ENCODE measurements at places on chromosomes 12 and 14.

- DNase-seq = no peak
Observed at GRCh38 chr14:85688006-85688405, 158.1 kb downstream of the FLRT2 start.

- DNase-seq = no peak
Observed at GRCh38 chr12:75705749-75706711, 194.6 kb upstream of the KRR1 start.

GRCh38 chr12:8527250-8528130 is 13.2 kb downstream of the CLEC4E start:
- DNase-seq = no peak

- DNase-seq = no peak
Observed at GRCh38 chr14:61395115-61395725, 73.8 kb downstream of the PRKCH start.

- no peak for DNase-seq
Observed at GRCh38 chr14:52190337-52190931, 77.1 kb upstream of the PTGDR start.

DNA sequence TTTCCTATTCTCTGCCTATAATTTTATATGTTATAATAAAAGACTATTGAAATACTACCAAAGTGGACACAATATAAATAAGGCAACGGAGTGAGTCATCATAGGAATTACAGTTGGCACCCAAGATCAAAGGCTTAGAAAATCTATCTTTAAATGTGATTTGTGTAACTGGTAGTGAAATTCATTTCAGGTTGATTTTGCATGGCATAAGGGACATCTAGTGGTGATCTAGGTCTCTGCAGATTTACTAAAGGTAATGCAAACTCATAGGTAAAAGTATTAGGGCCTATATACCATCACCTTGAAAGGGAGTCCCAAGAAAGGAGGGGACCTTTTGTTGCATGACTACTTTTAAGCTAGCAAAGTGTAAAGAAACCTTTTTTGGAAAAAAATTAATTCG is 527.2 kb downstream of the NRXN3 start:
- no peak for DNase-seq

DNA sequence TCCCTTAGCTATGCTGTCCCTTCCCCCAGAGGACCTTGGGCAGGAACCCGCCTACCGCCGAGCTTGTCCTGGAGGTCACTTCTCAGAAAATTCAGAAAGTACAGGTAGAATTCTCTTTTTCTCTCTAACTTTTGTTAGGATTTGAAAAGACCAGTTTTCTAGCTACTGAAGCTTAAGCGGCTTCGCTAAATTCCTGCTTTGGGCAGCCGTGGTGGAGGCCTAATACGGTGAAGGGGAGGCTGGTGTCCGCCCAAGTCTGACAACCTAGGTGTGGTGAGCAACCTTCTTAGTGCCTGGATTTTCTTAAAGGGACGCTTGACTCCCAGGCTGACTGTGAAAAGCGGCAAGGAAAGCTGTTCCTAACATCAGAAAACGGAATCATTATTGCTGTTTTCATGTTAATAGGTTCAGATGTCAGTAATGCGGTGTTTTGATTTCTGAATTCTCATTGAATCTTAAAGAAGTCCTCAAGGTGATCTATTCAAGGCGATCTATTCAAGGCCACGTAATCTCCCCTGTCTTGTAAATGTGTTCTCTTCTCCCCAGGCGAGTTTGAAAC is 835 bp downstream of the FGD4 start:
- DNase-seq = peak; percentile 99

DNA sequence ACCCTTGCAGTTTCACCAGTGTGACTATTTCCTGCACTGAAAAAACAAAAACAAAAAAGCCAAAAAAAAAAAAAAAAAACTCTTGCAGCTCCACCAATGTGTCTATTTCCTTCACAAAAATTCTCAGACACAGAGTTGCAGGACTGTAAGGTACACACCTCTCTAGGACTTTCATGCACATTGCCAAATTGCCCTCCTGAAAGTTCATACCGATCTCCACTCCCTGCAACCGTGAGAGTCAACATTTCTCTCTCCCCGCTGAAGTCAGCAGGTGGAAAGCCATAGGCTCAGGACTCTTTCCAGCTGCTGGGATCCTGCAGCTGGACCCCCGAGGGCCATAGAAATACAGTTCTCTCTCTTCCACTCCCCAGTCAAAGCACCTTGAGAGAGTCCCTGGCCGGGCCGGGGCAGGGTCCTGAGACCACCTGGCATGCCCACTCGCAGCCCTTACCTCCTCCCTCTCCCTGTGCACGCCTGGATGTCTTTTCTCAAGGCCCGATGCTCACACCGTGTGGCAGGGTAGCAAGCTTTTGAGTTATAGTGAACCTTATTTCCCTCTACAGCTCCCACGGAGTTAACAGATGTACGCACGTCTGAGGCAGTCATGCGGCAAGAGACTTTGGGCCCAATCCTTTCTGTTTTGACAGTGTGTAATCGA is 23.6 kb downstream of the MMAB start:
- no peak for DNase-seq

GRCh38 chr12:72072592-72073212 is 134.1 kb downstream of the TPH2 start:
- no peak for DNase-seq

DNA sequence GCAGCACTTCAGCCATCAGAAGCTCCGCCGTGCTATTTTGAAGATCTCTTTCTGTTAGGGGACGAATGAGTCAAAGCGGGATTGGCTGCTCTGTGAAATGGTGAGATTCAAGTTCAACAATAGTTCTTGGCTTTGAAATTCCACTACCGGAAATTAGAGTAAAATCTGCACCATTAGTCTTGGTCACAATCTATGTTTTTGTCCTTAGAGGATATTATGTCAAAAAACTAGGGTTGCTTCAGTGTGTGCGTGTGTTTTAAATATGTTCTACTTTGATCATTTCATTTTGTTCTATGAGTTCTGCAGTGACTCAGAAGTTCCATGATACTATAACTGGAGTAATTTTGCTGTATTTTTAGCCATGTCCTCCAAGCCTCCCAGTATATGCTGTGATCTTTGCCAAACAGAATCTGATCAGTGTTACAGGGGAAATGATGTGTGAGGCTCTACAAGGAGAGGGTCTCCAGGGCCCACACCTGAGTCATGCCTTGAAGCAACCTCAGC is 22.6 kb downstream of the GPHB5 start:
- no peak for DNase-seq

GRCh38 chr14:23551266-23552028 is at the start of gene ZFHX2:
Gene ZFHX2 (minus strand): TSS chr14:23551765. CDS start chr14:23535325, 16,440 bp downstream.
- no peak for DNase-seq

DNA sequence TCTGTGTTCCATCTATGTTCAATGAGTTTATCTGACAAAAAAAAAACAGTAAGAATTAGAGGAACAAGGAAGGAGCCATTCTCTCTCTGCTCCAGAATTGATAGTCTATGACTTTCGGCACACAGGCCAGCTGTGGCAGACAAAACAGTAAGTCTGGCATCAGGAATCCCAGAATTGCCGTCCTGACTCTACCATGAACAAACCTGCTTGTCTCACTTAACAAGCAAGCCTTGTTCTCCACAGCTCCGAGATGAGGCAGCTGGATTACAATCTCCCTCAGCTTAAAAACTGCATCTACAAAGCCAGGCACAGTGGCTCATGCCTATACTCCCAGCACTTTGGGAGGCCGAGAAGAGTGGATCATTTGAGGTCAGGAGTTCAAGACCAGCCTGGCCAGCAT is 153.6 kb upstream of the TMCC3 start:
- DNase-seq = no peak

DNA sequence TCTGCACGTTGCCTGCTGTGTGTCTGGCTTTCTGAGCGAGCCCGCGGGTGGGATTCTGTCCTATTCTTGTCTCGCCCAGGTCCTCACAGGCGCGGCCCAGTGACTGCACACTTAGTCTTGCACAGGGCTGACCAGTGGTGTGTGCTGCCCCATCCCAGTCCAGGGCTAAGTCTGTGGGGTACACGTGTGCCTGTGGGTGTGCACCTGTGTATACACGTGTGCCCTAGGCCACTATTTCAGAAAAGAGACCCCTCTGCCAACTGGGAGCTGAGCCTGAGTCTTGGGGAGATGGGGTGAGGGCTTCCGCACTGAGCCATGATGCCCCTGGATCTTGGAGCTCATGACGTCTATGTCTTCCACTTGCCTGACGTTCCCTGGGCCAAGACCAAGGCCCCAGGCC is 185.5 kb upstream of the PRMT8 start:
- no peak for DNase-seq

- DNase-seq = no peak
Observed at GRCh38 chr12:10147714-10148403, 17.9 kb upstream of the CLEC7A start.

- no peak for DNase-seq
Observed at GRCh38 chr12:94172031-94172430, 23.7 kb downstream of the PLXNC1 start.

GRCh38 chr14:90624227-90624626 is 192.0 kb downstream of the TTC7B start:
- DNase-seq = no peak

GRCh38 chr12:11630046-11630706 is 19.3 kb upstream of the ETV6 start:
- no peak for DNase-seq

DNA sequence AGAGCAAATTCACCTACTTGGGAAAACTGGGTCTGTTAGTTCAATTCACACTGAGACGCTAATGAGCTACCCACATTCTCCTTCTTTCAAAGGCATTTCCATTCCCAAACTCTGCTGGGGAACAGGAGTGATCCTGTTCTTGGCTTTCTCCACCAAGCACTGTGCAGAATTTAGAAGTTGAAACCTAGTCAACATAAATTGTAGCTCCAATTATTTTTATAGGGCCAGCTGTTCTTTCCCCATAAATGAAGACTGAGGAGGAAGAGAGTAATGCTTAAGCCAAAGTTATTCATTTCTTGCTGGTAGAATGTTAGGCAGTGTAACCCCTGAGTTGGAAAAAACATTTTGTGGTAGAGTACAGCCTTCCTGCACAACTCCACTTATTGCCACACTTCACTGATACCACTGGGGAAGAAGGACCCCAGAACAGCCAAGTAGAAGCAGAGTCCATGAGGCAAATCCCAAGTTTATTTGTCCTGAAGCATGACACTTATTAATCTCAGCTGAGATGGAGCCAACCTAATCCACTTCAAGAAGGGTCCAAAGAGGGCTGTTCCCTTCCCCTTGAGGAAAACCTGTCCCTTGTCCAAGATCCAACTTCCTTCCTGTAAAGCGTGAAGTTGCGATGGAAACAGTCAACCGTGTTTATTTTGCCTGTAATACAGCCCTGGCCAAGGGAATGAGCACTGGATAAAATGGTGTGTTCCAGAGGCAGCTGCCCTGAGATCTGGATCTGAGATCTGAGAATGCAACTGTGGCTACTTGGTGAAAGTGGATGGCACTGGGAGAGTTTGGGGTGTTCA is 151.8 kb downstream of the TBX5 start:
- DNase-seq = no peak

DNA sequence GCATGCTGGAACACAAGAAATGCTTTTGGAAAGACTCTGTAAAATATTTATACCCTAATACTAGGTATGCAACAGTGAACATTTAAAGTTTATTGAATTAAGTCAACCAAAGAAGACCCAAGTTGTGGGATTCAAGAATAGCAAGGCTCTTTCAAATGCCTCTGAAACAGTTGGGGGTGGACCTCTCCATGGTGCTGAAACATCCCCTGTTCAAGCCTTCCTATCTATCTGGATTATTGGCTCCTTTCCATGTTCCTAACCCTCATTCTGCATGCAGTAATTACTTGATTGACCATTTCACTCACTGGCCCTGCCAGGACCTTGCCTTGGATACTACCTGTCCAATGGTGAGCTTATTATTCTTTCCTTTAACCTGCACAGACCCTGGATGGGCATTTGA is 349.7 kb downstream of the NRXN3 start:
- DNase-seq = peak; percentile 36

- DNase-seq = no peak
Observed at GRCh38 chr12:62998454-62998853, 63.5 kb upstream of the PPM1H start.

DNA sequence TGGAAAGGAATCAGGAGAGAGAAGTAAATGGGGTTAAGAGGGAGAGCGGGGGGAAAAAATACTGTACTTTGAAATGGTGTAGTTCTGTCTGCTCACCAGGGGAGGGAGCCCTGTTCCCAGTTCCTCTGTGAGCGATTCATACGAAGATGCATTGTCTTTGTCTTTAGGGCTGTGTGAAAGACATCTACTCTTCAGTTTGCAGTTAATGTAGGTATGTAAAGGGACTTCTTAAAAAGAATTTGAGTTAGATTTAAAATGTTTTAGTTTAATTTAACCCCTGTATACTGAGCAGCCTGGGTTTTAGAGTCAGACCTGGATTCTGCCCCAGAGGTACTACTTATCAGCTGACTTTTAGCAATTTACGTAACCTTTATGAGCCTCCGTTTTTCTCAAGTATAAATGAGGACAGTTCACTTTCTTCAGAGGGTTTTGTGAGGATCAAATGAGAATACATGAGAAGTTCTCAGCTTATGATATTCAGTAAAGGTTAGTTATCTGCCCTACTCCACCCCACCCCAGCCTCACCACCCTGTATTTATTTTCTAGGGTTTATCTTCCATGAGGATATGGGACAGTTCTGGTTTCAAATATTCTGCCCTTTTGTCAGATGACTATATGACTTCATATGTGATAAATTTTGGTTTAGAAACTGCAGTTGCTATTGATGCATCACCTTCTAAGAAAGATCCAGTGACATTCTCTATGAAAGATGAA is 82.5 kb upstream of the EVL start:
- peak; percentile 39 for DNase-seq

- no peak for DNase-seq
Observed at GRCh38 chr12:93199831-93200236, 177.9 kb upstream of the NUDT4 start.

DNA sequence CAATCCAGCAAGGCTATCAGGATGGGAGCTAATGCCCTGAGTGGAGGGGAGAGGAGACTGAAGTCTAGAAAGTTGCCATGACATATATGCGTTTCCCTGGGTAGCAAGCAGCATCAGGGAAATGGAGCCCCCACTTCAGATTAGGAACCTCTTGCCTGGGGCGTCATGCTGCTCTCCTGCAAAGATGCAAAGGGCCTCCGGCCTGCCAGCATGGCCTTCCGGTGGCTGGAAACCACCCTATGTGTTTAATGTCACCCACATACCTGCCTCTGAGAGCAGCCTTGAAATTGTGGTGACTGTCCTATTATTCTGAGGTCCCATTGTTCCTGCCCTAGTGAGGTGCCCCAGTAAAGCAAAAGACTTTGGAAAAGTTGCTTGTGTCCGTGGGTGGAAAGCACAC is 10.0 kb upstream of the IFI27L2 start:
- no peak for DNase-seq

GRCh38 chr14:64764641-64765520 is 60.7 kb downstream of the PLEKHG3 start:
- DNase-seq = peak; percentile 48

- no peak for DNase-seq
Observed at GRCh38 chr14:39015964-39016577, 87.0 kb downstream of the SEC23A start.
